ENCODE measurements at places on chromosomes 12 and 14. TPM values are rescaled to one million over a fixed set of nuclear protein-coding genes. Genes with fewer than 3 reads are reported as not detected.

DNA sequence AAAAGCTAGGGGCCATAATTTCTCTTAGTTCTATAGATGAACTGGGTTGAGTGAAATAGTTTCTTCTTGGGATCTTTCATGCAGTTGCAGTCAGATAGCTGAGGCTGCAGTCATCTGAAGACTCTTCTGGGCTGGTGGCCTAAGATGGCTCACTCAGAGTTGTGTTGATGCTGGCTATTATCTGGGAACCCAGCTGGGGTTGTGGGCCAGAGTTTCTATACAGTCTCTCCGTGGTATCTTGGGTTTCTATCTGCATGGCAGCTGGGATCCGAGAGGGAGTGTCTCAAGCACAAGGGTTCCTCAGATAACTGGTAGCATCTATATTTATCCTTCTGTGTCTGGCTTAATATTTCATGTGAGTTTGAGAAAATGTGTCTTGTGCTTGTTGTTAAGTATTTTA, 21.1 kb downstream of the AVPR1A start:
- DNase-seq, result no peak

LAG3 gene
- total RNA-seq, result 1.7 TPM

P3H3 gene
- total RNA-seq, result 74.6 TPM

ABHD4 gene
- 12.3 TPM for total RNA-seq

DNA sequence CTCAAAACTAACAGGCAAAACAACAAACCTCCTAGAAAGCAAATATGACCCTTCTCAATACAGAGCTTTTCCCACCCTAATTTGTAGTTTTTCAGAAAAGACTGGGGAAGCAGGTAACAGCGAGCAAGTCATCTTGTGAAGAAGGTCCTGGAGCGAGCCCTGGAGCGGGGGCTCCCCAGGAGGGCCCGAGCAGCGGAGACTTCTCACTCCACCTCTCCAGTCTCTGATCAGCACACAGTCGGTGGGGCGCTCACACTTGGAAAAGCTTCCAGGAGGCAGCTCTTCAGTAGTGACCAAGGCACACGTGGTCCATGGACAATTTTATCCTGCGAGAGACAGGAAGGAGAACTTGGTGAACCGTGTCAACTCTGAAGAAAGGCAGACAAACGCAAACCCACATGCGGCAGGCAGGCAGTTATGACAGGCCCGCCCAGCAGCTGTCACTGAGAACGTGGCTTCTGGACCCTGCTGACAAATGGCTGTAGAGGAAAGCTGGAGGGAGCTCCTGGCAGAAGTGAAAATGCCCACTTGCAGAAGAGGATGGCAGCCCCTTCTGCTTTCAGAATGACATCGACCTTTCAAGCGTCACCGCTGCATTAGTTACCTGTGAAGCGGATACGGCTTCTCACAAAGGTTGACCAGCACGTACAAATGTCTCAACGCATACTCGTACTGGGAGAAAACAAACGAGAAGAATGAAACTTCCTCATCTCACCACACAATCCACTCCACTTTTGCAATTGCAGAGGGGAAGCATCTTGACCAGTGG, 44.2 kb downstream of the LGMN start:
- DNase-seq, result peak; percentile 42

GRCh38 chr12:101047652-101048051, 162.4 kb downstream of the SLC5A8 start:
- no peak for DNase-seq

HECTD4 gene
- 37.3 TPM for total RNA-seq

GRCh38 chr12:44835641-44836379, 40.3 kb downstream of the NELL2 start:
- DNase-seq, result peak; percentile 6

DNA sequence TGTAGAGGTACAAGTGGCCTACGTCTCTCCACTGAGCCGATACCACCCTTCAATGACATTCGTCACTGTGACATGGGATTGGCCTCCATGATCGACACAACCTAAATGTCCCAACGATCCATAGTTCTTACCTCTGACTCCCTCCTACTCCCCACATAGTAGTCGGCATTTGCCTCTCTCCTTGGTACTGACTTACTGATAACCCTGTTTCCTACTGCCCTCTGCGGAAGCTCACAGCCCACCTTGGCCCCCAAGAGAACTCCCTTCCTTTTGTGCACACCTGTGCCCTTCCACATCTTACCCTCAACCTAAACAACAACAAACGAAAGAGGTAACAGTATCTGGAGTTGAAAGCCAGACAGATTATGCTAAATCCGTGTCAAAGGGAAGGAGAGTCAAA, 23.9 kb downstream of the VSX2 start:
- DNase-seq, result no peak

GRCh38 chr14:96108061-96108795, 69.1 kb downstream of the C14orf132 start:
- DNase-seq, result no peak

POTEM gene
- total RNA-seq, result not detected

TSPAN11 gene
- 1.7 TPM for total RNA-seq

GRCh38 chr14:91706996-91707395, 24.9 kb downstream of the CATSPERB start:
- DNase-seq, result no peak

GRCh38 chr14:101070540-101071492, 167.3 kb upstream of the RTL1 start:
- DNase-seq, result no peak

GRCh38 chr14:96055753-96056508, 16.8 kb downstream of the C14orf132 start:
- no peak for DNase-seq

AQP6 gene
- 0.48 TPM for total RNA-seq

DNA sequence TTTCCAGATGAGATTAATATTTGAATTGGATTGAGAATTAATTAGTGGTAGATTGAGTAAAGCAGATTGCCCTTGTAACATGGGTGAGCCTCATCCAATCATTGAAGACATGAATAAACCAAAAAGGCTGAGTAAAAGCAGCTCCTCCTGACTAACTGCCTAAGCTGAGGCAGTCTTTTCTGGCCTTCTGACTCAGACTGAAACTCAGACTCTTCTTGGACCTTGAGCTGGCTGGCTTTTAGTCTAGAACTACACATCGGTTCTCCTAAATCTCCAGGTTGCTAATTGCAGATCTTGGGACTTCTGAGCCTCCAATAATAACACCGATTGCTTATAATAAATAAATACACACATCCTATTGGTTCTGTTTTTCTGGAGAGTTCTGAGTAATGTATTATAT, 24.0 kb downstream of the FKBP11 start:
- DNase-seq, result no peak

- DNase-seq, result no peak
Observed at GRCh38 chr12:107557026-107557425, 128.6 kb upstream of the PWP1 start.

DNA sequence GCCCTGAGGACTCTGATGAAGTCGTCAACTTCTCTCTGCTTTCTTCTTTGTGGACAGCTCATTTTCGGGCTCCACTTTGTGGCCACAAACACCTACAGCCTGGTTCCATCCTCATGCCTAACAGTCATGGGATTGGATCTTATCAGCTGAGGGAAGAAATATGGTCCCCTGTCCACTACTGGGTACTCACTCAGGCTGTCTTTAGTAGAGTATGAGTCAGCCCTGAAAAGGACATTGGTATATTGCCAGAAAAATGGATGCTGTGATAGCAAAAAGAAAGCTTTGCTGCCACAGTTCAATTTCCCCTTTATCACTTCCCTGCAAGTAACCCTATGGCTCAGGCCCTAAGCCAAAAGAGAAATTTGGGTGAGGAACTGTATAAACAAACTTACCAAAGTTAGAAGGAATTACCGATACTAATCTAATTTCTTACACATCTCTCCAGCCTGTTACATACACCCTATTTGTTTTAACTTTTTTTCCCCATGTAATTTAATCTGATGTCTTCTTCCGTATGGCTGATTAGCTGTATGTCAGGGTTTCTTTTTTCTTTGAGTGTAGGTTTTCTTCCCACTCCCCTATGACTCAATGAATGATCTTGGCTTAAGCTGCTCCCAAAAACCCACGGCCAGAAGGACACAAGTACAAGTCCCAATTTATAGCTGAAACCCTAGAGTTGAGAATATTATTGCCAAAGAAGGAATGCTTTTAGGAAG, 29.1 kb downstream of the MTHFD1 start:
- DNase-seq, result no peak

RNFT2 gene
- total RNA-seq, result 0.48 TPM

- no peak for DNase-seq
Observed at GRCh38 chr12:109738878-109739665, 25.4 kb downstream of the FAM222A start.

DNA sequence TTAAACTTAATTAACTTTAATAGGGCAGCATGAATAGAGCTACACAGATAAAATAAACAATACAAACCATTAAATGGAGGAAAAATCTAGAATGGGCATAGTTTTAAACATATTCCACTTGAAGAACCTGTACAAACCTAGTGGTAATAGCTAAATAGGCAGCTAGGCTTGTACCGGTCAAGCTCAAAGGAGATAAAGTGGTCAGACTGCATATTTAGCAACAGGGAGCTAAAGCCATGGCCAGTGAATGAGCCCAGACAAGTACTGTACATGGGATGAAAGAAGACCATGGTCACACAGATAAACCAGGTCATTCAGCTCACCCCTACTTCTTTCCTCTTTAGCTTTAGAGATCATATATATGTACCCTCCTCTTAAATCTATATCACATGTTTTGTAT, 186.6 kb upstream of the KRR1 start:
- DNase-seq, result no peak

MGAT4C gene
- total RNA-seq, result 11.6 TPM

DNA sequence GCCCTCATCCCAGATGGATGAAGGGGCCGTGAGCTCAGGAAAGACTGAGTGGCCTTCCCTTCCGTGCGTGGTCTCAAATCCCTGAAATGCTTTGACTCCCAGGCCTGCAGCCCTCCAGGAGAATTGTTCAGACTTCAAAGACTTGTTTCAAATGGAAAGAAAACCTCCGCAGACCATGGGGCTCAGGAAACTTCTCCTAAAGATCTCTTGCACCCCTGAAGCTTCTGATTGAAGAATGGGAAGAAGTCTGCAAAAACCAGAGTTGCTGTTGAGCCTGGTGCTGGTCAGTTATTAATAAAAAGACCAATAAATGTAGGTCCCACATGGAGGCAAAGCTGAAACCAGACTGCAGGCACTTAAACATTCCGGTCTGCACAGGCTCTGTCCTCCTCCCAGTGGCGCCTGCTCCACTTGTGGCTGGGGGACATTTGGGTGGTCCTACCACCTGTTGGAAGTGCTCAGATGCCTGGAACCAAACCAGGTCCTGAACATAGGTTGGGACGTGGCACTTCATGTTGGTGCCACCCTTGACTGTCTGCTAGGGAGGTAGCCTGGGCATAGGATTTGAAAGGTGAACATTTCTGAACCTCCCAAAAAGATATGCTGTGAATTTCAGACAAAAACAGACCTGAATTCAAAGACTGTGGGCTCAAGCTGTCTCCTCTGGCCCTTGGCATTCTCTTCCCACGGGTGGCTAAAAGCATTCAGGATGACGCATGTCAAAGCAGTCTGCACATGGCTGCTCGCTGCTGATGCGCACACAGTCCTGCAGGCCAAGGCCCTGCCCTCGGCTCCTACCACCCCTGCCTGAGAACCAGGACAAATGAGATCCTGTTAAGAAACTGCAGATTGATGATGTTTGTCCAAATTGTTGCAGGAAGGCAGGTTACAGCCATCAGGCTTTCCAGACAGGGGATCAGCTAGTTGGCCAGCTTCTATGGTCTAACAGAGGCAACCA, 36.2 kb upstream of the MEG3 start:
- DNase-seq, result peak; percentile 58
